COR-L47 (cell line): ENCODE measurements at places on chromosomes 6 and 20.
A peak's percentile ranks its signal among the peaks of the same experiment; 100 is the strongest.

- DNase-seq = no peak
Observed at GRCh38 chr6:23335894-23336293, 766.5 kb downstream of the HDGFL1 start.

DNA sequence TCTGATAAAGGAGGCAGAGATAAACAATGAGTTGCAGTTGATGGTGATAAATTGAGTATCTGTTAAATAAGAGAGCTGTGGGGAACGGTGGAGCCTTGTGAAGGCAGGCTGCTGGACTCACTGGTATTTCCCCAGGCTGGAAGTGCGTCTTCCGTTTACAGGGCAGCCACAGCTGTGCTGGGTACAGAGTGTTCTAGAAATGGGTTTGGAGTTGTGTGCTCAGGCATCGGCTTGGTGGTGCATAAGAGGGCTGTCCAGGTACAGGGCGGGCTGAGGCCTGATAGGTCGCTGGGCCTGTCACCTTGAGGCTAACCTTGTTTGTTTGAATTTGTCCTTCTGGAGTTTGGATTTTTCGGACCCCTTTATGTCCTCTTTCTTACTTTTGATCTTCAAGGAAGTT is 39.3 kb downstream of the ARID1B start:
- DNase-seq = no peak

- no peak for DNase-seq
Observed at GRCh38 chr6:151738267-151738666, 69.2 kb upstream of the ESR1 start.

DNA sequence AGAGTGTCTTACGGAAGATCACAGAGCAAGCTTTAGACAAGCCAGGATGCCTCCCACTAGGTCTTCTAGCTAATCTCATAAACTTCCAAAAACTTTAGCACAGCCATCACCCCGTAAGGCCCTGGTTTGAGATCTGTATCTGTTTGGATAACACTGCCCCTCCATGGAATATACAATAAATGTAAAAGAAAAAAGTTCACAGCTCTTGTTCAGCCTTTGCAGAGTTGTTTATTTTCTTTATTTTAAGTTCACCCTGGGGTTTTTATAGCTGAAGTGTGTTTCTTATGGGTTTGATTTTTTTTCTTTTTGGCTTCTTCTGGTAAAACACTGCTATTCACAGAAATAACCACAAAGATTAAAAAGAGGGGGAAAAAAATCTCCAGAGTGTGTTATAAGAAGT is 125.6 kb downstream of the EYA2 start:
- no peak for DNase-seq

- no peak for DNase-seq
Observed at GRCh38 chr20:10637031-10637559, 36.7 kb downstream of the JAG1 start.

GRCh38 chr20:50133041-50133440 is 20.1 kb upstream of the UBE2V1 start:
- DNase-seq = no peak

- no peak for DNase-seq
Observed at GRCh38 chr20:42155586-42155985, 537.4 kb upstream of the CHD6 start.

DNA sequence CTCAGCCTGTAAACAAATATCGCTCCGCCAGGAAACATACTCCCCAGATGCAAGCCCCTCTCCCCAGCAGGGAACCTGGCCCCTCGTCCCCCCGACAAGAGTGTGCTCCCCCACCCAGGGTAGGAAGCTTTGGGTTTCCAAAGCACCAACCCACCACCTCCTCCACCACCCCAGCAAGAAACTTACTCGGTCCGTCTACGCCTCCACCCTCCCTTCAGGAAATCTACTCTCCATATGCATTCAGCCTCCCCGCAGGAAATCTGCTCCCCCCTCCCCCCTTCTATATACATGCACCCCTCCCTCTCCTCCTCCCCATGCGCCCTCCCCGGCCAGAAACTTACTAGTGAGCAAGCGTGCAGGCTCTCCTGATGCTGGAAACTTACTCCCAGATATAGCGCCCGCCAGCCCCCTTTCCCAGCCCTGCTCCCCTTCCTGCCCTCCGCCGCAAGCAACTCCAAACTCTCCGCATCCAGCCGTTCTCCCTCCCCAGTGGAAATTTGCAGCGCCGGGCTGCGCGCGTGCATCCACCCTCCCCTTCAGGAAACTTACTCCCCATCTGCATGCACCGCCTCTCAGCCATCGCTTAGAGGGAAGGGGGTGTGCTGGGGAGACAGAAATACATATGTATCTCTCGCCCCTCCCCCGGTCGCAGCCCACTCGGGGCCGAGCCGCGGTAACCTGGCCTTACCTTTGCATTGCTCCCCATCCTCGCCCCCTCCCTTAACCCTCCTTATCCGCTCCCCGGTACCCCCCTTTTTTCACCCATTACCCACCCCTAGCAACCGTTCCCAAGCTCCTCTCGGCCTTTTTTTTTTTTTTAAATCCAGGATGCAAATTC is at the start of gene TRERF1:
TRERF1 (minus strand) TSS at position 594 of the 838 bp plus-strand sequence. CDS start 182,336 bp downstream, outside the sequence.
- DNase-seq = peak; percentile 76

DNA sequence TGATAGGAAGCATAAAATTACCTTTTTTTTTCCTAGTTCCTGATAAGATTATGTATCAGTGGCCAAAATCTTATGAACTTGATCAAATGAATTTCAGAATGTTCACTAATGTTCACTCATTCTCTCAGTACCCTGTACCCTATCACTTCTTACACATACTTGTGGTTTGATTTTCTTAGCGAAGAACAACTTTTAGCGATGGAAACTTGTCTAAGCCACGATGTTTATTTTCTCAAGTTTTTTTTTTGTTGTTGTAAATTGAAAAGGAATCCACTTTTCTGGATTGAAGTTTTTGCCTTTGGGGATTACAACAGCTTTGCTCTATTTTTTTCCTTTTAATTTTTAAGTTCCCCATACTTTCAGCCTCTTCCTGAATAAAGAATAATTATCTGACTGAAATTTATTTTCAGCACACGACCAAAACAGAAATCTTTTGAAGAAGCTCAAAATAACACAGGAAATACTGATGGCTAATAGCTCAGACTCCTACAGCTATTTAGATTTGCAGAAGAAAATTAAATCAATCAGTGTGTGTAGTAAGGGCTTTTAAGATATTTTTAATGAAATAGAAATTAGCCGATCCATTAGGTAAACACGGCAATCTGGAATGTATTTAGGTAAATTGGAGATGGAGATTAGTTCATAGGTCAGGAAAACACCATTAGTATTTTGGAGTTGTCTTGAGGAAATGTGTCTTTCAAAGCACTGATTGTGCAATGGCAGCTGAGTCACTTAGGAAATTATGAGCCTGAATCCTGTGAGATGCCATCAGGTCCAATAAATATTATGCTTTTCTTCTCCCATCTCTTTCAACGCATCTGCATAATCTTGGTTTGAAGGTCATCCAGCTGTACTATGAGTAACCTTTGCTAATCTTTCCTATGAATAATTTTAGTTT is 217.5 kb downstream of the GJA1 start:
- DNase-seq = no peak

DNA sequence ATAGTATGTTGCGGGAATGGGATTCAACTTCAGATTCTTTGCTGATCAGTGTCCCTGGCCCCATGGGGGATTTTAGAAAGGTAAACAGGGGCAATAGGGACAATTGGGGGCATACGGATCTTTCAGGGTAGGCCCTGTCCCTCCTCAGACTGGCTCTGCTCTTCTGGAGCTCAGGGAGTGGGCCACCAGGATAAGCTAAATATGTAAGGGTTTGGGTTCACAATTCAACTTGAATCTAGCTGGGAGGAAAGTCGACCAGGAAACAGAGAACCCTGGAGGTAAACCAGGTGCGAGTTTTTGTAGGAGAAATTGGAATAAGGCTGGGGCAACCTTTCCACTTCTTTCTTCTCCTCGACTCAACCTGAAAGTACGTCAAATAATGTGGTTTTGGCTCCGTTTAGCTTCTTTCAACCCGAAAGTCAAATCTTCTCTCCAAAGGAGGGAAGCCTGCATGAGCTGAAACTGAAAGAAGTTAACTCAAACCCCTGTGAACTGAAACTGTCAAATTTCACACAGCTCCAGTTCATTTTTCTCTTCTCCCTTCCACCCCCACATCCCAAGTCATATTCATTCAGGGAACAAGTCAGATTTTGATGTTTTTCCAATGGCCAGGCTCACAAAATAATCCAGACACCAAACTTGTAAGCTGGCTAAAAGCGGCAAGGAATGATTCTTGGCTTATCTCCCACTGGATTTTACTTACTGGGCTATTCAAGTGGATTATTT is 278.2 kb downstream of the CLIC5 start:
- no peak for DNase-seq

DNA sequence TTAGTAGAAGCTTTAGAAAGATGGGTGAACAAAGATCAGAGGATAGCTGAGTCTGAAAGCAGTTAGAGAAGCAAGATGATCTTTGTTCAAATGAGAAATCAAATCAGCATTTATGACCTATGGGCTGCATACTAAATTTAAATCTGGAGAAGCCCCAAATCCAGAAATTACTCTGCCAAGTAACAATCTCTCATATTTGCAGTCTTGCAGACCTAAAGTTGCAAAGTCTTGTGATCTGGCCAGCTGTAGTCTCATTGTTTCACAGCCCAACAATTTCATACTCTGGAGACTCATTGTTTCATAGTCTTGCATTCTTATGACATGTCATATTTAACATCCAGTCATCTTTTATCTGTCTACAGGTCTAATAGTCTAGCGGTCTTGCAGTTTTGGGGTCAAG is 364.9 kb upstream of the RSPO3 start:
- DNase-seq = no peak

- no peak for DNase-seq
Observed at GRCh38 chr6:163446549-163446948, 32.0 kb downstream of the QKI start.

GRCh38 chr6:29611426-29611825 is 21.6 kb downstream of the GABBR1 start:
- DNase-seq = no peak

- no peak for DNase-seq
Observed at GRCh38 chr6:34231566-34232336, 4.9 kb upstream of the HMGA1 start.

GRCh38 chr6:75563032-75563431 is 38.6 kb upstream of the SENP6 start:
- peak; percentile 40 for DNase-seq

GRCh38 chr6:138653435-138653834 is 120.1 kb upstream of the CCDC28A start:
- no peak for DNase-seq

- DNase-seq = no peak
Observed at GRCh38 chr20:24948939-24949679, at the start of gene CST7. CST7 (plus strand) TSS chr20:24949269; CDS start chr20:24949506, 237 bp downstream.

DNA sequence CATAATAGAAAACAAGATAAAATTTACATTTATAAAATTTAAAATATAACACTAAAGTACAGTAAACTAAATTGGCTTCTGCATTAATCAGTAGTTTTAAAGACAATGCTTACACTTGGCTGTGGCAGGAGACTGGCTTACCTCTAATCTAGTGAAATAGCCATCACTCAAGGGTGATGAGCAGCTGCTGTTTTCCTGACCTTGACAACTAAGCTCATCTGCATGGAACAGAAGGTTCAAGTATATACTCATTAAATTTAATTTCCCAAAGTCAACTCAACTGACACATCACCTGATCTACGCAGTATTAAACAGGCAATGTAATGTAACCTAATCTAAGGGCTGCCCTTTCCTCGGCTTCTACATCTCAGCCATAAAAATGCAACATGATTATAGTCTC is 14.5 kb downstream of the TMX4 start:
- DNase-seq = no peak

- DNase-seq = no peak
Observed at GRCh38 chr20:5073660-5074231, 46.0 kb downstream of the PCNA start.

- no peak for DNase-seq
Observed at GRCh38 chr6:12595161-12595811, 121.3 kb upstream of the PHACTR1 start.

DNA sequence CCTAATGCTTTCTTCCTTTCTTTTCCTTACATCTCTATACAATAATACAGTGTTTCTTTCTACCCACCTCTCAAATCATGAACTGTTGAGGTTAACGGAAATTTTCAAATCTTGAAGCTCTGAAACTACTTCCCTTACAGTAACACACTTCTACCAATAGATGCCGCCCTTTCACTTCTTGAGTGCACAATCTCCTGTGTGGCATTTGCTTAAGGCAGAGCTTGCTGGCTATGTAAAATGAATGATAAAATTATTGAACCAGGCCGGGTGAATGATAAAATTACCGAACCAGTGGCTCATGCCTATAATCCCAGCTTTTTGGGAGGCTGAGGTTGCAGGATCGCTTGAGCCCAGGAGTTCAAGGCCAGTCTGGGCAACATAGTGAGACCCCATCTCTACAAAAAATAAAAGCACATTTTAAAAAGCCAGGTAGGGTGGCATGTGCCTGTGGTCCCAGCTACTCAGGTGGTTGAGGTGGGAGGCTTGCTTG is 56.8 kb downstream of the KCNS1 start:
- DNase-seq = peak; percentile 74

- no peak for DNase-seq
Observed at GRCh38 chr20:635028-635892, 17.7 kb downstream of the SRXN1 start.

DNA sequence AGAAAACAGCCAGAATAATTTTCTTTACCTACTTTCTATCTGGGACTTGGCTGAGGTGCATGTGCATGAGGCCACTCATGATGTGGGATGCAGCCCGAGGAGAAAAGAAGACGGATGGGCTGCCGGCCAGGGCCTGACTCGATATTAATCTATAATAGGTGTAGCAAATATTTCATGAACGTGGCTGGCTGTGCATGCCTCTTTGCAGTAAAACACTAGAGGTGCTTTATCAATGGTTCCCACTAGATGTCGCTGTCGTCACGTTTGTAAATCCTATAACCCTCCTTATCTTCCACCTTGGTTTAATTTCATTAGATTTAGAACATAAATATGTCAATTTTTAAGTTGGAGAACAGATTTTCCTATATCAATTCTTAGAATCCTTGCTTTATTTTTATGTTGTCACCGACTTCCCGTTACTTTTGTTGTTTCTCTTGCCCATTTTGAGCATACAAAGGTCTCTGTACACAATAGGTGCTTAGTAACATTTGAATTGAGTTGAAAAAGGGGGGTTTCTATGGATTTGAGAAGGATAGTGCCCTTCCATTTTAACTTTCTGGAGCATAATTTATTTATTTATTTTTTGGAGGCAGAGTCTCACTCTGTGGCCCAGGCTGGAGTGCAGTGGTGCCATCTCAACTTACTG is 19.6 kb upstream of the FERMT1 start:
- DNase-seq = peak; percentile 51

DNA sequence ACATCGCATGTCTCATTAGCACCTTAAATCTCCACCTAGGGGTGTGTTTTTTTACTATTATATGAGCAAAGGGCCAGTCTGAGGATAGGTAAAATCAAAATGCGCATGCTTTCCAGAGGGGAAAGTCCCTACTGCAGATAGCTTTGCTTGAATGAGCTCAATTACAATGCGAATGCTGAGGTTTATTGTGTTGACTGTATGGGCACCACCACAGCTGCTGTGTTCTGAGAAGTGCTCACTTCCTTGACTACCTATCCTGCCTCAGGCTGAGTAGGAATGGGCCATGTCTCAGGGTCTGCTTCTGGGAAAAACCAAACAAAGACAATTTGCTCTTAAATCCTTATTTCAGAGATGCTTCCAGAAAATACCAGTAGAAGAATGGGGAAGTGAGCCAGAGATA is 36.6 kb downstream of the MOCS1 start:
- DNase-seq = no peak
